ENCODE measurements at places on chromosomes 3 and 15.
A peak's percentile ranks its signal among the peaks of the same experiment; 100 is the strongest.

- DNase-seq, result no peak
Observed at GRCh38 chr15:47983533-47983932, 137.3 kb upstream of the SLC24A5 start.

- no peak for DNase-seq
Observed at GRCh38 chr3:65595222-65596028, 443.3 kb downstream of the MAGI1 start.

DNA sequence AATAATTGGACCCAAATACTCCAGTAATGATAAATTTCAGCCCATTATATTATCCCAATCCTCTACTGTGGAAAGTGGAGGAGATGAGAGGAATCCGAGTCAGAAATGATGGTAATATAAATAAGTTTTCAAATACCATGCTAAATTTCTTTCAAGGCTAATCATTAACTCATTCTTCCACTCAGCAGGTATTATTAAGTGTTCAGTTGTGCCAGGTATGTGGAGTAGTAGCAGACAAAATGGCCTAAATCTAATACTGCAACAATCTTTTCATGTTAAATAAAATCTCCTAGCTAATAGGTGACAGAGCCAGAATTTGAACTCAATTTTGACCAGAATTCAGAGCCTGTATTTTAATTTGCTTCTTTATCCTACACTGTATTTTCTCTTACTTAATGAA is 538.6 kb upstream of the ROBO2 start:
- DNase-seq, result no peak

DNA sequence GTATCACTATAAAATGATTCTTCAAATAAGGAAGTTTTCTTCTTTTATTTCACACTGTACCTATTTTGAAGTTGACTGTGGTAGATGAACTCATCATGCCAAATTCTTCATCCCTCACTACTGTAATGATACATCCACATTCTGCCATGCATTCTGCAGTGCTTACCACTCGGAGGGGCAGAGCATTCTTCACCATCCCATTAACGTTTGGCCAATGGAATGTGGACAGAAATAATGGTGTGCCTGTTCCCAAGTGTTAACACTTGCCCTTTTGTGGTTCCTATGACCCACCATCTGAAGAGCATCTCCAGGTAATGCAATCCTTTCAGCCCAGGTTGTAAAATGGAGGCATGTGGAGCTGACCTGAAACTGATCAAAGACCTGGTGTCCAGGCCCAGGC is 18.6 kb downstream of the GOLIM4 start:
- no peak for DNase-seq

DNA sequence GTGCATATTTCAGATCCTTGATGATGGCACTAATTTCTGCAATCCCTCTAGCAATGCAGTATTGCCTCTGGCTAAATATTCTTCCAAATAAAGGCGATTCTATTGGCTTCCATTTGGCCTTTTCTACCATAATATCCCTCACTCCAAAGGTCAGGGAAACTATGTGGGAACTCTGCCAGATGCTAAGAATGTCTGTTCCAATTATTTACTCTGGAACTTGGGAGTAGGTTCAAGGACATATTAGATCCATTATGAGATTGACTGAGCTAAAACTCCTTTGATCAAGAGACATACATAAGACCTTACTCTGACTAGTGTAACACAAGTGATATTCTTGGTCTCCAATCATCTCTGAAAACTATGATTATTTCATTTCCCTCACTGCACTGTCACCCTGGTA is 674.5 kb upstream of the NECTIN3 start:
- DNase-seq, result no peak

GRCh38 chr15:39181056-39181747 is 399.7 kb upstream of the THBS1 start:
- DNase-seq, result no peak

GRCh38 chr3:167033866-167034265 is 346.2 kb downstream of the ZBBX start:
- DNase-seq, result no peak

GRCh38 chr3:32307591-32307990 is 69.1 kb downstream of the CMTM8 start:
- DNase-seq, result no peak

- DNase-seq, result no peak
Observed at GRCh38 chr3:138348754-138349739, 668 bp downstream of the MRAS start.

GRCh38 chr15:87731630-87732029 is 524.9 kb downstream of the NTRK3 start:
- DNase-seq, result no peak

DNA sequence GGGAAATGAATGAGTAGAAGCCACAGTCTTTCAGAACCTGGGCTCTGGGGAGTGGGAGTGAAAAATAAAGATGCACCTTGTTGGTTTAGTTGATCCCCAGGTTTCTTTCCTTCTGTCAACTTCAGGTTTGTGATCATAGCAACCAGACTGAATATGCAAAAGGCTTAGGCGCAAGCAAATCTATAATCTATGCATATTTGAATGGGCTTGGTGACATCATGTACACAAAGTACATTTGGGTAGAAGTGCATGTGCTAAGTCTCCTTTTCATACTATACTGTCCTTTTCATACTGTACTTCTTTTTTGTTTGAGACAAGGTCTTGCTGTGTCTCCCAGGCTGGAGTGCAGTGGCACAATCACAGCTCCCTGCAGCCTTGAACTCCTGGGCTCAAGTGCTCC is 132.4 kb upstream of the C2CD4B start:
- no peak for DNase-seq

- DNase-seq, result no peak
Observed at GRCh38 chr3:16311960-16312451, 47.0 kb downstream of the OXNAD1 start.

- peak; percentile 93 for DNase-seq
Observed at GRCh38 chr3:42043099-42043813, 47.9 kb upstream of the TRAK1 start.

DNA sequence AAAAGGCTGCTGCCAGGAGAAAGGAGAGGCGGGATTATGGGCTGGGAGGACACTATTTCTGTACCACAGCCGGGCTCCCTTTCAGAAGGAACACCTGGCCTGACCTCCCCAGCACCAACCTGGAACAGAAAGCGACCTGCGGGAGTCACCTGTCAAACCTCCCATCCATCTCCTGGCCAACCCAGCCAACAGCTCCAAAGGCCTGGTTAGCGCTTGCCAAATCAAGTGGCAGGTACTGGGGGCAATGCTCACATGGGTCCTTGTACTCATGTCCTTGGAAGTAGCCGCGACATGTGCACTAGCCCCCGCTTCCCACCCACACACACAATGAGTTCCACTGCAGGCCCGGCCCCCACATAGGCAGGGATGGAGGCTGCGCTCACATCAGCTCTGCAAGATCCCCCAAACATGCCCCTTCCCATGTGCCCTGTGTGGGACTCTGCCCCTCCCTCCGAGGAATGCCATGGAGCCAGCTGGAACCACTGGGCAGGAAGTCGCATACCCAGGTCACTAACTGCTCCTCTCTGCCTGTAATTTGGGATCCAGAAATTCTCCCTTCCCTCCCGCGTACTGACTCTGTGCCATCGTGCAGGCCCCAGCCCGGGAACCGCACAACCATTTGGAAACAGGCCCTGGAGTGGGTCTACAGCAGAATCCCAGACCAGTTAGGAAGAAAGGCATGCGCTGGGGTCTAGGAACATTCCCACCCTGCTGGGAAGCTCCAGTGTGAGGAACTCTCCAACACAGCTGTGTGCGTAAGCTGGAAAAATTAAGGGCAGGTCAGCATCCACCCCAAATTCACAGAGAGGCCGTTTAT is 98.9 kb downstream of the LRIG1 start:
- no peak for DNase-seq

GRCh38 chr3:98772022-98772421 is 8.9 kb downstream of the ST3GAL6 start:
- no peak for DNase-seq

GRCh38 chr3:12574661-12575060 is 17.8 kb downstream of the MKRN2 start:
- no peak for DNase-seq

DNA sequence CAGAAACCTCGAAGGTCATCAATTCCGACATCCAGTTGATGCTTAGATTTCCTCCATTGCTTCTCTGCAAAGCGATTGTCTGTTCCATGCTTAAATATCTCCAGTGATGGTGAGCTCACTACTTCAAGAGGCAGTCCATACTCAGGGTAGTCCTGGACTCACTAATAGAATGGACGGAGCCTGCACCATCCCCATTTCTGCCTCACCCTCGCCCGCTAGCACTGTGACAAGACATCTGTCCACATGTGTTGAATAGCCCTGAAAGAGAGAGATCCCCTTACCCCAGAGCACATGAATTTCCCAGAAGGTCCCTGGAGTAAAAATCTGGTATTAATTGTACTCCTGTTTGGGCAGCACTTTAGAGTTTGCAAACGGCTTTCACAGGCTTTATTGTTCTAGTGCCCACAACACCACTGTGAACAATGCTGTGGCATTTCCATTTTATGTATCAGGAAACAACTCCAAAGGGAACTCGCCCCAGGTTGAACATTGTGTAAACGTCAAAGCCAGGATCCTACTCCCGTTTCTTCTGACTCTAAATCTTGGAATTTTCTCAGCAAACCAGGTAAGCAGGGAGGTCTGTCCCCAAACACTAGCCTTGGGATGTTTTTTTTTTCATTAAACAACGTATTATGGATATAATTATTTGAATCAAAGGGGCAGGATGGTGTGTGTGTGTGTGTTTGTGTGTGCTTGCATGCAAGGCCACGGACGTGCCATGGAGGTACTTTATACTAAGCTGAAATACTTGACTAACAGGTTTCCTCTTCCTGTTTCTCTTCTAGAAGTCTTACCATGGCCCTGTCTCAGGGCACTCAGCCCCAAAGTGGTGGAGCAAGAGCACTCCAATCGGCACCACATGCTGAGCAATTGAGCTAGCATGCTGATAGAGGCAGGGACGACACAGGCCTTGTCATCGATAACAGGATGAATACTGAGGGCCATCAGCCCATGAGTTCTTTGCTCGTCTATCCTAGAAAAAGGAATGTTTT is 198.3 kb downstream of the OPA1 start:
- DNase-seq, result no peak

All from Caki2 (cell line).